ENCODE measurements at places on chromosomes 2 and 18.

DNA sequence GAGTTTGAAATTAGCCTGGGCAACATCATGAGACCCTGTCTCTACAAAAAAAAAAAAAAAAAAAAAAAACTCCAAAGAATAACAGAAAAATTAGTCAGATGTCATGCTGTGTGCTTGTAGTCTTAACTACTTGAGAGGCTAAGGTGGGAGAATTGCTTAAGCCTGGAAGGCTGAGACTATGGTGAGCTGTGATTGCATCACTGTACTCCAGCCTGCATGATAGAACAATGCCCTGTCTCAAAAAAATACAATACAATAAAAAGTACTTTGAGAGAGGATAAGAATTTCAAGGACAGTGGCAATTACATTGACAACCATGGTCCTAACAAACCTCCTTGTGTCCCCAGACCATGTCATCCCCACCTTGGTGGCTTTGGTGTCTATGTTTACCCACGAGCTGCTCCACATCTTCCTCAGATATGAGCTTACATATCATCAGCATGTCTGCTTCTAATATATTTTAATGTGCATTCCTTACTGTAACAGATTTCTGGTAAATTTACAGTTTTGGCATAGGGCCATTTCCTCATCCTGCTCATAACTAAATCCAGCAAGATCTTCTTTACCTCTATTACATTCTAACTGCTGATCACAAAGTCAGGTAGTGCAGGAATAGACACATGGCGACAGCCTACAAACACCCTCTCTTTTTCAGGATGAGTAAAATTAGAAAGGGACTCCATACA, 437.7 kb upstream of the HNRNPA3 start:
- DNase-seq = no peak

DNA sequence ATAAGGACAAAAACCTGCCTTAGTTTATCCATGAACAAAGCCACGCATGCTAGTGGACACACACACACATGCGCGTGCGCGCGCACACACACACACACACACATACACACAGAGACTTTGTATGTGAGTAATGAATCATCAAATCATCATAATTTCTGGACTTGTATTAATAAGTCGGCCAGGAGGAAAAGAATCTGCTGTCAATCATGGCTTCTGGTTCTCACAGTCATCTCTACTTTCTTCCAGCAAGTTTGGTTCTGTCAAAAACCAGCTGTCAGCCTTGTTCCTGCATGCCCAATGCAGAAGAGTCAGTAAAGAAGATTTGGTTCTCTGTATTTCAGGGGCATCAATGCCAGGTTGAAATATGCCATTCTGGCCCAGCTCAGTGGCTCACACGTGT, 1.1 kb upstream of the TTR start:
- DNase-seq = no peak

GRCh38 chr2:159613091-159613490, 3.3 kb downstream of the BAZ2B start:
- no peak for DNase-seq

GRCh38 chr18:37322492-37323035, 243.0 kb downstream of the CELF4 start:
- peak; percentile 16 for DNase-seq

DNA sequence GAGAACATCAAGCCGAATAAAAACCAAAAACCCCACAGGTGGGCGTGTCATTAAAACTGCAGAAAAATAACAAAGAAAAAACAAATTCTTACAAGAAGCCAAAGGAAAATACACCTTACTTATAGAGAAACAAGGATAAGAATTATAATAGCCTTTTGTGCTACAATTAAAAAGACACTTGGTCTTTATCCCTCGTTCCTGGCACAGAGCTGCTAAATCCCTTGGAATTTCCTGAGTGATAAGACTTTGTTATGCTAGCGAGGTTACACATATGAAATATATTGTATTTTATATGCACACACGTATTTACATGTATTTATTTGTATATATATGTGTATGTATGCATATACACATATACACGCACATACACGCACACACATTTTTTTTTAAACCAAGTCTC, 325.3 kb upstream of the TFPI start:
- DNase-seq = no peak

DNA sequence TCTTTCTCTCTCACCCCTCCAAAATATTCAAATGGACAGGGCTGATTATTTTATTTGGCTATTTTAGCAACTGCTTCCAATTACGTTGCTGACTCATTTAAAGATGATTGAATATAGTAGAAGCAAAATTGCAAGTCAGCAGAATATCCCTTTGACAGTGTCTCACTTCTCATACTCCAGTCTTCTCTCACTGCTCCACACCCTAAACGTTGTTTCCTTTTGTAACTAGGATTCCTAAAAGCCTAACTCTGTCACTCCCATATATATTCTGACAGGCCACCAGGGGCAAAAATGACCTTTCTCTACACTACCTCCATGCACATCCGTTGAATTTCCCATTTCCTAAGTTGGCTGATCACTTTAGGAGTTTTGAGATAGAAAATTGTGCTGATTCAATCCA, 351.1 kb downstream of the RND3 start:
- DNase-seq = no peak

DNA sequence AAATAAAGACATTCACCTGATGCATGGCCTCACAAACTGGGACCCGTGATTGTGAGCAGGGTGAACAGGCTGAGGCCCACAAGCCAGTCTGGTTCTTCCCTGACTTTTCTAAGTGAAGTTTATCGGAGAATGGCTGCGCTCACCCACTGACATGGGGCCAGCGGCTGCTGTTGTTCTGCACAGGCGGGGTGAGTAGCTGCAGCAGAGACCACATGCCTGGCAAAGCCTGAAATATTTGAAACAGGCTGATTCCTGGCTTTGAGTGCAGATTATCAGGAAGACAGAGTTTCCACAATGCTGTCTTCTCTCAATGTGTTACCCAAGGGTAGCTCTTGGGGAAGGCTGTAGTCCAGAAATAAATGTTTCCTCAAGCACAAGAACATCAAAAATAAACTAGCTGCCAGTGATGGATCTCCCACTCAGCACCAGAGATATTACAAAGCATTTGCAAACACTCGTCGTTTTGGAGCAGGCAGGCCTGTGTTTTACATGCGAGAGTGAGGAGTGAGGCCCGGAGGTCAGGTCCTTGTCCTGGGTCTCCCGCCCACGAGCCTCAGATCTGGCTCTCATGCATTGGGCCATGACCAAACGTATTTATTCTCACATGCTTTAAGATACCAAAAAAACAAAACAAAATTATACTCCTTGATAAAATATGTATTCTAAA, 647.1 kb downstream of the GALR1 start:
- no peak for DNase-seq

DNA sequence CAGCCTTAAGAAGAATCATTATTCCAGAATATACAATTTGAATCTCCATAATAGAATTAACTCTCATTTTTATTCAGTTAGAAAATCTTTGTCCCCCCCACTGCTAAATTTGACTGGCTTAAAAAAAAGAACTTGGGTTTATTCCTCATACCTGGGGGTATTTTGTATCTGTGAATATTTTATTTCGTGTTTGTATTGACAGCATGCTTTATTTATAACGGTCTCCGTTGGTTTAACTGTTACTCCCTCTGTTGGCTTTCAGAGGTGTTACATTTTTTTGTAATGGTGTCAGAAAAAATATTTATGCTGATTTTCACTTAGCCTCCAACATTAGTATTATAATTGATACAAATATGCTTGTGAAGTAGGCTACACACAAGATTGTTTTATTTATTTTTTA, 109.1 kb downstream of the HAUS1 start:
- DNase-seq = no peak

GRCh38 chr2:145538661-145539350, 1018.9 kb upstream of the ZEB2 start:
- DNase-seq = no peak

- no peak for DNase-seq
These were observed 25.4 kb upstream of the DTNB start for GRCh38 chr2:25698752-25699151.

DNA sequence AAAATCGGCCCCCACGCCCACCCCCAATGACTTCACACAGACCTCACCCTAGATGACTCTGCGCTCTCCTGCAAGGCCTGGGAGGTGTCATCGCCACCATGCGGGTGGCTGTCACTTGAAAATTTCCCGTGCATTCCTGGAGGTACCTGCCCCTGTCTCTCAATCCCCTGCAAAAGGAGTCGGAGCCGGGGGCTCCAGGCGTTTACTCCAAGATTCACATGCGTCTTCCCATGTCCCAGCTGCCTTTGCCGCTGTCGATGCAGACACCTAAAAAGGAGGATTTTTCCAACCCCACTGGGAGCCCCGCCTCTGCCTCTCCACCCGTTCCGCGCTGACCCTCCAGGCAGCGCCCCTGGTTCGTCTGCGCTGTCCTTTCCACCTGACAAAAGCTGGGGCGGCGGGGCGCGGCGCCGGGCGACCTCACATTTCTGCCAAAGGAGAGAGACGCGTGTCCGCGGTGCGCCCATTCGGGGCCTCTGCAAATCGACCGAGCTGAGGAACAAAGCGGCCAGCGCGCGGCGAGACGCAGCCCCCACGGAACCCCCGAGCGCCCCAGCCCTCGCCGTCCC, 667 bp downstream of the REEP1 start:
- DNase-seq = peak; percentile 20

GRCh38 chr2:12010779-12011178, 264.3 kb downstream of the LPIN1 start:
- no peak for DNase-seq

DNA sequence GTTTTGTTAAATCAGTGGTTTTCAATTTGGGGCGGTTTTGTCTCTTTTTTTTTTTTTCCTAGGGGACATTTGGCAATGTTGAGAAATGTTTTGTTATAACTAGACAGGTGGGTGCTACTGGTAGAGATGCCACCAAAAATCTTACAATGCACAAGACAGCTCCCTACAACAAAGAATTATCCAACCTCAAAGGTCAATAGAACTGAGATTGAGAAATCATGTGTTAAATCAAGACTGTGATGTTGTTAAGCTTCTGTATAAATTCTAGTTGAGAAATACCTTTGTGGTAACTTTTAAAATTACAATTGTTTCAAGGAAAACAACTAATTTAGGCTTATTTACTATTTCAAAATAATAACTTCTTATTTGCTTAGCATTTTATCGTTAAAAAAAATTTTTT, 9.4 kb upstream of the SPOPL start:
- no peak for DNase-seq

DNA sequence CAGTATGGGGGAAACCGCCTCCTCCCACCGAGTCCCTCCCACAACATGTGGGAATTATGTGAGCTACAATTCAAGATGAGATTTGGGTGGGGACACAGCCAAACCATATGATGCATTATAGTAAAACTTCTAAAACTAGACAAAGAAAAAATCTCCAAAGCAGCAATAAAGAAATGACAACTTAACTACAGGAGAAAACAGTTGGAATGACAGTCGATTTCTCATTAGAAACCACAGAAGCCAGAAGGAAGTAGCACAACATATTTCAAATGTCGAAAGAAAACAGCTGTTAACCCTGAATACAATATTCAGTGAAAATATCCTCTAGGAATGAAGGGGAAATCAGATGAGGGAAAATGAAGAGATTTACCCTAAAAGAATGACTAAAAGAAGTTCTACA, 53.5 kb upstream of the TCF4 start:
- DNase-seq = no peak

- DNase-seq = no peak
These were observed 4.2 kb downstream of the ECEL1 start for GRCh38 chr2:232483311-232483922.

- no peak for DNase-seq
These were observed 170.8 kb downstream of the PRKCE start for GRCh38 chr2:45822272-45822630.

DNA sequence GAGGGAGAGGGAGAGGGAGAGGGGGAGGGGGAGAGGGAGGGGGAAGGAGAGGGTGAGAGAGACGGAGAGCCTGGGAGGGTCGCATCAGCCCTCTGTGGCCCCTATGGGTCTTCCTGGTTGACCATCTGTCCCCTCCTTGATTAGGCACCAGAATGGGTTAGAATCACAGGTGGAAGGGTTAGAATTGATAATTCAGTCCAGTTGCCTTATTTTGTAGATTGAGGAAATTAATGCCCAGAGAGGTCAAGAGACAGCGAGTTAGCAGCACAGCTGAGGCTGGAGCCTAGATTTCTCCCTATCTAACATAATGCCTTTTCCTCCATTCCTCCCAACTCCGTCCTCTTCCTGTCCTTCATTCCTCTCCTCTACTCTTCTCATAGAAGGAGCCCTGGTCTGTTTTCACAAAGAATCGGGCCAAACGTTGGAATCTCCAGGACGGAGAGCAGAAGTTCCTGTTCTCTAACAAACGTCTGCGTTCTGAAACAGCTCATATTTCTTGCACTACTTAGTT, 338 bp upstream of the THUMPD2 start:
- DNase-seq = no peak

- DNase-seq = no peak
These were observed 69.2 kb upstream of the HNRNPA3 start for GRCh38 chr2:177143444-177143843.

GRCh38 chr2:160494201-160494644, 616 bp upstream of the RBMS1 start:
- no peak for DNase-seq

- no peak for DNase-seq
These were observed 17.8 kb downstream of the GMCL1 start for GRCh38 chr2:69847068-69847828.

DNA sequence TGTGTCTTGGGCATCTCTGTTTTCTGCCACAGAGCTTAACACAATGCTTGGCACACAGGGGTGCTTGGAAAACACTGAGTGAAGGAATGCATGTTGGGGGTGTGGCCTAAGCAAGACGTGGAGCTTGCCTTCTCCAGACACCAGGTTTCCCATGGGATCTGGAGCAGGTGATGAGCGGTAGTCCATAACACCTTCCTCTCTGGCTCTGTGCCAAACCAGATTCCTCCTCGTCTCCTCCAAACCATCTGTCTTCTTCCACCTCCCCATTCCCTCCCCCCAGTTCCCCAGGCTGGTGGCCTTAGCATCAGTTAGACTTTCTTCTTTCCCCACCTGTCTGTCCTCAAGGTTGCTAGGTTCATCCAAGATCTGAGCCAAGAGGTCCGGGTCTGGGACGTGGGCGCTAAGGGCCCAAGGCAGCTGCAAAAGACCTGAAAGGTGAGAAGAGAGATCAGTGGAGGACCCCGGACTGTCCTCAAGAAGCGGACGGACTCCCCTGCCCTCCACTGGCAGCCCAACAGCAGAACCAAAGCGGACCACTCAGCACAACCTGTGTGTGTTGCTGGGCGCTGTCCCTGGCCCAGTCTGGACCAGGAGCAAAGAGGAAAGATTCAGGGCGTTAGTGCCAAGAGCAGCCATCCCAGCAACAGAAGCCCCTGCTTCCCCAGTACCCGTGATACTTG, 1.2 kb upstream of the ITM2C start:
- DNase-seq = no peak

- no peak for DNase-seq
These were observed 460.8 kb upstream of the CDH20 start for GRCh38 chr18:60872434-60872833.

GRCh38 chr2:147715807-147716206, 129.0 kb upstream of the ACVR2A start:
- no peak for DNase-seq

GRCh38 chr2:241198381-241199279, 10.2 kb downstream of the ANO7 start:
- DNase-seq = no peak

GRCh38 chr2:85183479-85183878, 50.3 kb downstream of the TCF7L1 start:
- no peak for DNase-seq

- DNase-seq = no peak
These were observed 15.2 kb downstream of the POLI start for GRCh38 chr18:54284535-54284934.

Data from activated CD4-positive, alpha-beta T cell treated with anti-CD3 and anti-CD28 coated beads, Interleukin-2, amount 50 U/mL, for 48 hours (primary cell).